Activated T-helper 9 cell treated with anti-CD3 and anti-CD28 coated beads, Interleukin-2, amount 50 U/mL, for 16 hours (primary cell): ENCODE measurements at places on chromosomes 12 and 14.

DNA sequence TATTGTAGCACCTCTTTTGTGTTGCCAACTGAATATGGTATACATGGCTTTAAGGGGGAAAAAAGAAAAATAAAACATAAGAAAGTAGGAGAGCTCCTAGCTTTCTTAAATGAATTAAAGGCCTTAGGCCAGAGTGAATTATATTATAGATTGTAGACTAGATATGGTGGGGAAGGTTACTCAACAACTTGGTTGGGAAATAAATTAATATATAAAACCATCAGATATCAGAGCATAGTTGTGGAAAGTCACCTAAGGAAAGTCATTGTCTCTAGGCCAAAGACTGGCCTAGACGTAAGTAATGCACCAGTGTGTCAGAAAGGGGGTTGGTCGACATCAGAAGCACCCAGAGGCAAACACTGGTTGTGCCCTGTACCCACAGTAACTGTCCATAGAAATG lies 391.8 kb downstream of the RAD51B start:
- DNase-seq = no peak

- DNase-seq = no peak
These were observed 2.2 kb downstream of the DPF3 start for GRCh38 chr14:72891666-72892102.

- no peak for DNase-seq
These were observed 11.1 kb downstream of the DICER1 start for GRCh38 chr14:95146079-95146771.

DNA sequence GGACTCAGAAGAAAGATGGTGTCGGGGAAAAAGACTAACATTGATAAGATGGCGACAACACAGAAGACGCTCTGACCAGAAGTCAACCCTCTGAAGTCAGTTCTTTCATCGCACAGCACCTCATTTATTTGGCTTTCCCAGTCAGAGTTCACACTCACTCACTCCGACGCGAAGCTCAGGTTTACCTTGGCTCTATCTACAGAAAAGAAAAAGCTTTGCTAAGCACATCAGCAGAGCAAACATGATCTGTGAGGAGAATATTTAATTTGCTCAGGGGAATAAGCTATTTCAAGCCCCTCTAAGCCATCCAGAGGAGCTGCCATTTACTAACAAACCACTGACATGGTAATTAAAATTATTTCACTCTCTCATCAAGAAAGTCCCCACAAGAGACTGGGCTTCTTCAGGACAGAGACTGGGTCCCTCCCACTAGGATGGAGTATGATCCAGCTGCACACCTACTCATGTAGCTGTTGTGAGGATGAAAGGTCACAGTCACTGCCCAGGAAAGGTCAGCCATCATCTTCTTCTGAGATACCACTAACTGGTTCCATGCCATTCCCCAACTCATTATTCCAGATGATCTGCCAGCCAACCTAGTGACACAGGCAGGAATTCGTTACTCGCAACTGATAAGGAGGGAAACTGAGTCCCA lies 111.4 kb downstream of the TTC7B start:
- DNase-seq = no peak

- DNase-seq = no peak
These were observed 11.8 kb upstream of the ENDOU start for GRCh38 chr12:47736877-47737676.

GRCh38 chr12:132302466-132303358 lies 26.7 kb downstream of the GALNT9 start:
- no peak for DNase-seq
